ENCODE measurements at places on chromosomes 16 and 17. TPM values are rescaled to one million over a fixed set of nuclear protein-coding genes. Genes with fewer than 3 reads are reported as not detected.
A peak's percentile ranks its signal among the peaks of the same experiment; 100 is the strongest.

DNA sequence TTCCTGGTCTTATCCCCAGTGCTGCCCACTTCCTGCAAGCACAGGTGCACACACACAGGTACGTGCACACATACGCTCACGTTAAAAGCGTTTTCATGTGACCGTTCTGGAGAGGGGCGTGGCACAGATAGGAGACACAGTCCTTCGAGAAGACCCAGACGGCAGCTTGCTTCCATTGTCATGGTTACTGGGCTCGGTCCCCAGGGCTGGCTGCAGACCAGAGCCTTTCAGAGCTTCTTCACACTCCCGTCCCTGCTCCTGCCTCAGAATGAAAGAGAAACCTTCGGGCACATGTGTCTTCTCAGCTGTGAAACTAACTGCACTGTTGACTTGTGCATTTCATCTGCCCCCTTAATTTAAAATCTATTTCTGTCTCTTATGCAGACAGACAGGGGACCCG is 154.2 kb downstream of the PITPNC1 start:
- no peak overlapping the region for H3K4me3 ChIP-seq
- no peaks in the 10 kb centered on the region for H3K36me3 ChIP-seq
- no peak overlapping the region for H3K27ac ChIP-seq
- H3K27me3 ChIP-seq = no peaks in the 10 kb centered on the region
- no peak for DNase-seq

GRCh38 chr16:22123146-22123545 is 30.8 kb downstream of the VWA3A start:
- no peaks in the 10 kb centered on the region for H3K36me3 ChIP-seq
- no peaks in the 10 kb centered on the region for H3K4me1 ChIP-seq
- no peak overlapping the region for H3K27ac ChIP-seq

The WFIKKN1 gene
- total RNA-seq = 0.17 TPM

- no peaks in the 10 kb centered on the region for H3K27me3 ChIP-seq
- H3K27ac ChIP-seq = peak overlapping the region; percentile 88
- peak overlapping the region; percentile 97 for H3K4me3 ChIP-seq
- DNase-seq = no peak
- peaks cover 9% of the 10 kb centered on the region for H3K4me1 ChIP-seq
These were observed 425 bp downstream of the SGSH start for GRCh38 chr17:80219763-80220053.

GRCh38 chr16:50509521-50510341 is 38.5 kb upstream of the NKD1 start:
- H3K4me3 ChIP-seq = no peak overlapping the region
- DNase-seq = peak; percentile 10
- no peak overlapping the region for H3K27ac ChIP-seq
- H3K36me3 ChIP-seq = no peaks in the 10 kb centered on the region
- H3K27me3 ChIP-seq = no peaks in the 10 kb centered on the region
- H3K4me1 ChIP-seq = no peaks in the 10 kb centered on the region

The KRT33B gene
- not detected for total RNA-seq

DNA sequence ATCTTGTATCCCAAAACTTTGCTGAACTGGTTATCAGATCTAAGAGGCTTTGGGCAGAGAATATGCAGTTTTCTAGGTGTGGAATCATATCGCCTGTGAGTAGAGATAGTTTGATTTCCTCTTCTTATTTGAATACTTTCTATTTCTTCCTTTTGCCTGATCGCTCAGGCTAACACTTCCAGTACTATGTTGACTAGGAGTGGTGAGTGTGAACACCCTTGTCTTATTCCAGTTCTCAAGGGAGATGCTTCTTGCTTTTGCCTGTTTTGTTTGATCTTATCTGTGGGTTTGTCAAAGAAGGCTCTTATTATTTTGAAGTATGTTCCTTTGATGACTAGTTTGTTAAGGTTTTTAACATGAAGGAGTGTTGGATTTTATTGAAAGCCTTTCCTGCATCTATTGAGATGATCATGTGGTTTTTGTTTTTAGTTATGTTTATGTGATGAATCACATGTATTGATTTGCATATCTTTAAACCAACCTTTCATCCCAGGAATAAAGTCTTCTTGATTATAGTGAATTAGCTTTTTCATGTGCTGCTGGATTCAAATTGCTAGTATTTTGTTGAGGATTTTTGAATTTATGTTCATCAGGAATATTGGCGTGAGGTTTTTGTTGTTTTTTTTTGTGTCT is 17.0 kb upstream of the CCL13 start:
- no peak overlapping the region for H3K27ac ChIP-seq
- no peak for DNase-seq
- no peaks in the 10 kb centered on the region for H3K36me3 ChIP-seq
- H3K4me3 ChIP-seq = no peak overlapping the region
- no peaks in the 10 kb centered on the region for H3K4me1 ChIP-seq

DNA sequence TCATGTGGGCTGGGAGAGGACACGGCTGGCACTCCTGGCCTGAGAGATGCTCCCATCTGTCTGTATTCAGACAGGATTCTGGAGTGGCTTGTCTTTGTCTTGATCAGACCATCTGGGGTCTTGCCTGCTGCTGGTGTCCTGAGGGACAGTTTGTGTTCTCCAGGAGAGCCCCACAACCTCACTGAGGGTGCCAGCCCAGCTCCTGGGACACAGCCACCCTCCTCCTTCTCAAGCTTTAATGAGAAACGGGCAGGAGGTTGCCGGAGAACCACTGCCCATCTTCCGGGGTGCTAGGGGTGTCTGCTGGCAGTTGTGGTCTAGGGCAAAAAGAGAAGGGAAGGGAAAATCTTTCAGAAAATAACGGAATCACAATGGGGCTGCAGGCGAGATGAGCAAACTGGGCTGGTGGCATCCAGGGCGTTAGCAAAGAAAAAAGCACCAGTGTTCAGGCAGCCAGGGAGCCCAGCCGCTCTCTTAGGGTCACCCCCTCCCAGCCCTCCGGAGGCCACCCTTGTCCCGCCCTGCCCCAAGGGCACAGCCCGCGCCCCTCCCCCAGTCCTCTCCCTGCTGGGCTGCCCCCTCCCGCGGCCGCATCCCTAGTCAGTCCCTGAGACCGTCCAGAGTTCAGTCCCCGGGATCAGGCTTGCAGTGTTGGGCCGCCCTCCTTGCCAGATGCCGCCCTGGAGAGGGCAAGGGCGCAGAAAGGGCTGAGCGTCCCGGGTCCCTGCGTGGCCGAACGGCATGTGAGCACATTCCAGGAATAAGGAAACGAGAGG is 824.7 kb downstream of the KCNJ18 start:
- H3K36me3 ChIP-seq = no peaks in the 10 kb centered on the region
- H3K27ac ChIP-seq = no peak overlapping the region
- H3K27me3 ChIP-seq = no peaks in the 10 kb centered on the region
- no peak for DNase-seq
- no peaks in the 10 kb centered on the region for H3K4me1 ChIP-seq

- H3K27me3 ChIP-seq = no peaks in the 10 kb centered on the region
- no peak overlapping the region for H3K27ac ChIP-seq
- H3K4me1 ChIP-seq = no peaks in the 10 kb centered on the region
- DNase-seq = peak; percentile 74
- no peaks in the 10 kb centered on the region for H3K36me3 ChIP-seq
- H3K4me3 ChIP-seq = no peak overlapping the region
These were observed 162.7 kb upstream of the CDC42EP4 start for GRCh38 chr17:73474370-73474988.

DNA sequence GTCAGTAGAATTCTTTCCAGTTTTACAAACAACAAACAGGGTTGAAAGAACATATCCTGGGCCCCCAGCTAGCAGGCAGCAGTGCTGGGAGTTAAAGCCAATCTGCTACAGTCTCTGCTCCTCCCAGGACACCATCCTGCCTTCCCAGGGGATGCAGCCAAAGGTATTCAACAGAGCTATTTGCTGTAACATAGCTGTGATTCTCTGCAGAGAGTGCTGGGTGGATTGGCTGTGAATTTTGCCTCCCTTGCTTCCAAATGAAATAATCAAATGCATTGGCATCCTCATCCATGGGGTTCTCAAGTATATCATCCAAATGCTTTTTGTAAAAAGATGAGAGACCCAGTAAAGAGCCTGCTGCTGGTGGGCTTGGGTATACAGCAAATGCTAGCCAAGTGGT is 124.3 kb downstream of the NPIPB5 start:
- no peak overlapping the region for H3K27ac ChIP-seq
- no peak for DNase-seq
- no peak overlapping the region for H3K4me3 ChIP-seq
- H3K4me1 ChIP-seq = no peaks in the 10 kb centered on the region
- no peaks in the 10 kb centered on the region for H3K27me3 ChIP-seq
- no peaks in the 10 kb centered on the region for H3K36me3 ChIP-seq

GRCh38 chr16:86990451-86990850 is 326.7 kb downstream of the C16orf95 start:
- H3K27ac ChIP-seq = no peak overlapping the region
- no peak for DNase-seq
- peaks cover 20% of the 10 kb centered on the region for H3K4me1 ChIP-seq
- no peaks in the 10 kb centered on the region for H3K27me3 ChIP-seq
- no peaks in the 10 kb centered on the region for H3K36me3 ChIP-seq

- no peaks in the 10 kb centered on the region for H3K27me3 ChIP-seq
- no peak for DNase-seq
- no peak overlapping the region for H3K27ac ChIP-seq
- H3K4me1 ChIP-seq = no peaks in the 10 kb centered on the region
- no peaks in the 10 kb centered on the region for H3K36me3 ChIP-seq
These were observed 1.9 kb downstream of the PDILT start for GRCh38 chr16:20402651-20403050.

DNA sequence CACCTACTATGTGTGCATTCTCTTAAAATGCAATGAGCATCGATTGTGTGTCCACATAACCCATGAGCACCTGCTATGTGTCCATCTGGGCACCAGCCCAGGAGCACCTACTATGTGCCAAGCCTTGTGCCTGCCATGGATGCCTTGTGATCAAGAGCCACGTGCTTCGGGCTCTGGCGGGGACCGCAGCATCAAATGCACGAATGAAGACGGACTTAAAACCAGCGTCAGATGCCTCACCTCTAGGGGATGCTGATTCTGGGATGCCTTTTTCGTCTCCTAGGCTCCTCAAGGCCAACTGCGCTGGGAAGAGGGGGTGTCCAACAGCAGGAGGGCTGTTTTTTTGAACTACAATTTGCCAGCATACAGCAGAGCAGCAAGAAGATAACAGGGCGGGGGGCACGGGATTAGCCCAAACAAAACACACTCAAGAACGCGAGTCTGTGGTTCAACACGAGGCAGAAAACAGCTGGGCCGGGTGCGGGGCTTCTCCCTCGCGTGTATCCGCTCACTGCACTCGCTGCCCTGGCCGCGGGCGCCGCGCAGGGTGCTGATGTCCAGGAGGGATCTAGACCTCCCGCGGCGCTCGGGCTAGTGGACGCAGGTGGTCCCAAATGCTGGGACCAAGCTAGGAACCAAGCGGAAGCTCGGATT is 1.2 kb upstream of the GLIS2 start:
- peaks cover 2% of the 10 kb centered on the region for H3K36me3 ChIP-seq
- H3K4me1 ChIP-seq = peaks cover 19% of the 10 kb centered on the region

DNA sequence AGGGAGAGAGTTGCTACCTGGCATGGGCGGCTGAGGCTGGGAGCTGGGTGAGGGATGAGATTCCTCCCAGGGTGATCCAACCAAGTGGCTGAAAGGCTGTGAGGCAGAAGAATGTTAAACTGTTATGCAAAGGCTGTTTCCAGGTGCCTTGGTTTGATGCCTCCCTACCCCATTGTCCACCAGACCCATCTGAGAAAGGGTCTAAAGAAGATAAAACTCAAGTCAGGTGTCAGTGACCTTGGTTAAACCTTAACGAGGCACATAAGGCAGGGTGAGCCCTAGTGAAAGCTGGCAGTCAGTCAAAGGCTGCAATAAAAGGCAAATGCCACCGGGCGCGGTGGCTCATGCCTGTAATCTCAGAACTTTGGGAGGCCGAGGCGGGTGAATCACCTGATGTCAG is 23.8 kb downstream of the LDHD start:
- no peak overlapping the region for H3K4me3 ChIP-seq
- H3K27ac ChIP-seq = no peak overlapping the region
- DNase-seq = no peak
- H3K27me3 ChIP-seq = no peaks in the 10 kb centered on the region
- peaks cover 4% of the 10 kb centered on the region for H3K4me1 ChIP-seq
- no peaks in the 10 kb centered on the region for H3K36me3 ChIP-seq

GRCh38 chr16:24125214-24125613 is 130.9 kb upstream of the CACNG3 start:
- H3K4me1 ChIP-seq = no peaks in the 10 kb centered on the region
- no peak overlapping the region for H3K4me3 ChIP-seq
- no peaks in the 10 kb centered on the region for H3K36me3 ChIP-seq
- H3K27ac ChIP-seq = no peak overlapping the region
- no peaks in the 10 kb centered on the region for H3K27me3 ChIP-seq
- DNase-seq = no peak

The KRTAP9-4 gene
- total RNA-seq = not detected

GRCh38 chr17:15467592-15467991 is at the start of gene CDRT4:
Gene CDRT4 (minus strand): TSS chr17:15467621. CDS start chr17:15440238, 27,383 bp downstream.
- peaks cover 3% of the 10 kb centered on the region for H3K27me3 ChIP-seq
- DNase-seq = no peak
- no peak within 1 kb of the TSS for H3K4me3 ChIP-seq

DNA sequence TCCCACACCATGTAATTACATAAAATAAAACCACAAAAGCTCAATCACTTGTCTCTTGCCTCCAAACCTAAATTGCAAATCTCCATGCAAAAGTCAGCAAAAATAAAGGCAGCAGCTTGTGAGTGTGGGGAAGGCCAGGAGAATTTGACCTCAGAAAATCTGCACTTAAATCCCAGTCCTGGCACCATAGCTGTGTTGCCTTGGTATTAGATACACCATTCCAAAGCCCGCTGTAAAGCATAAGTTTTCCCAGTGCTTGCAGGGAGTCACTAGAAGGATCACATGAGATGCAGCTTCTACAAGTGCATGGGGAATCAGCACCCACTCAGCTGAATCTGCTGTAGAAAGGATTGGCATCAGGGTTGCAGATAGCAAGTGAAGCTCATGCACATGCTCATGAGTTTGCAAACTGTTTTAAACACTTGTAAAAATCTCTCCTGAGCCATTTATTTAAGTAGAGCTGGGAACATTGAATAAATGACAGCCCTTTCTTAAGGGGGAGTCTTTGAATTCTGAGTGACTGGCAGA is 495.0 kb upstream of the HSBP1 start:
- no peaks in the 10 kb centered on the region for H3K4me1 ChIP-seq
- H3K4me3 ChIP-seq = no peak overlapping the region
- DNase-seq = no peak
- no peaks in the 10 kb centered on the region for H3K27me3 ChIP-seq
- no peaks in the 10 kb centered on the region for H3K36me3 ChIP-seq

DNA sequence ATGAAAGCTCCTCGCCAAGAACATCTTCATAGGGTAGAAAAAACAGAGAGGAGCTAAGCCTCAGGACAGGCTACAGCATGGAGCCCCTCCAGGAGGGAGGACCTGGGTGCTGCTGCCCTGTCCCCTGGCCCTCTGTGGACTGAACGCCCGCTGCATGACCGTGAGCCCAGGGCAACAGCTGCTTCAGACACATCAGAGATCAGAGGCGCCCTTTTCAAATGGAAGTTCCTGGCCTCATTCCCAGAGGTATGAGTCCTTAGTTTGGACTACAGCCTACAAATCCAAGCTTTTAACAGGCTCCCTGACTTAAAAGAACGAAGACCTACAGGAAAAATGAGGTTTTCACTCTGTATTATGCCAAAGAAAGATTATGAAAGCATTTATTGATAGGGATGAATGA is 48.5 kb downstream of the ZNF18 start:
- H3K4me1 ChIP-seq = no peaks in the 10 kb centered on the region
- no peaks in the 10 kb centered on the region for H3K27me3 ChIP-seq
- H3K4me3 ChIP-seq = peak overlapping the region; percentile 20
- DNase-seq = peak; percentile 89
- no peak overlapping the region for H3K27ac ChIP-seq

The CASKIN1 gene
- total RNA-seq = 0.17 TPM

GRCh38 chr16:49859125-49859811 is 3.4 kb upstream of the ZNF423 start:
- no peak overlapping the region for H3K27ac ChIP-seq
- H3K4me1 ChIP-seq = no peaks in the 10 kb centered on the region
- H3K4me3 ChIP-seq = peak overlapping the region; percentile 11

- no peak overlapping the region for H3K4me3 ChIP-seq
- peaks cover 4% of the 10 kb centered on the region for H3K4me1 ChIP-seq
- DNase-seq = no peak
- H3K27me3 ChIP-seq = no peaks in the 10 kb centered on the region
- no peaks in the 10 kb centered on the region for H3K36me3 ChIP-seq
These were observed 20.6 kb downstream of the RTN4RL1 start for GRCh38 chr17:2004435-2004952.

All from fibroblast of lung (primary cell).